Caco-2 (cell line): ENCODE measurements at places on chromosomes 3 and 15. TPM values are rescaled to one million over a fixed set of nuclear protein-coding genes. Genes with fewer than 3 reads are reported as not detected.

DNA sequence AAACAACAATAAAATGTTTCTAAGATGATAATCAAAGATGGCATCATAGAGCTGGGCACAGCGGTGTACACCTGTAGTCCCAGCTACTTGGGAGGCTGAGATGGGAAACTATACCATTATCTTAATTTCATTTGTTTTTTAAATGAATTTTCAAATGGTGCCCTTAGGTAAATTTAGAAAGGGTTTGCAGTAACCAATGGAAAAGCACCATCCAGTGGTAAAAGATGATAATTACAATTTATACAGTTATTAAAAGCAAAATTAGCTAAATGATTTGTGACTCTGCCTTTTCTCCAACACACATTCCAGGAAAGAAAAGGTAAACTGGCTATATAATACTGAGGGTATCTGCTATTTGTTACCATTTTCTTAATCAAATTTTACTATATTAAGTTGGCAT is 14.4 kb upstream of the ANKRD28 start:
- no peak for DNase-seq
- H3K27me3 ChIP-seq: no peaks in the 10 kb centered on the region
- H3K4me3 ChIP-seq: no peak overlapping the region
- H3K36me3 ChIP-seq: no peaks in the 10 kb centered on the region
- no peak overlapping the region for H3K27ac ChIP-seq
- H3K4me1 ChIP-seq: no peaks in the 10 kb centered on the region

DNA sequence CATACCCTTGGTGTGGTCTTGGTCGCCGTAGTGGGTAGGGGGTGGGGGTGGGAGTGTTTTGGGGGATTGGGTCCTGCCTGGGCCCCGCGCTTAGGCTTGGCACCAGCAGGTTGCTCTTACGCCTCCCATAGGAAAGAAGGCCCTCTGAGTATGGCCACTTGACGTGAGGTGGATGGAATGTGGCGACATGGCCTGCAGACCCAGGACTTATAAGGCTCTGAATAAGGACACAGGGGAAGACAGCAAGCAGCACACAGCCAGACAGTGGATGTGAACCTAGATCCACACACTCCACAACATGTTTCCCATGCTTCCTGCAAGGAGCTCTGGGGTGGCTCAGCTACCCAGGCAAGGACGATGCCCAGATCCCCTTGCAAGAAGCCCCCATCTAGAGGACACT is 12.4 kb downstream of the RBPMS2 start:
- H3K27me3 ChIP-seq: no peaks in the 10 kb centered on the region
- H3K4me1 ChIP-seq: no peaks in the 10 kb centered on the region
- H3K27ac ChIP-seq: no peak overlapping the region
- no peak for DNase-seq
- H3K36me3 ChIP-seq: no peaks in the 10 kb centered on the region

GRCh38 chr15:90266485-90266884 is 1.0 kb downstream of the NGRN start:
- H3K4me1 ChIP-seq: peaks cover 11% of the 10 kb centered on the region; the same call in 1 of the 2 replicates
- peak overlapping the region; percentile 64 for H3K4me3 ChIP-seq
- no peak for DNase-seq
- H3K27ac ChIP-seq: peak overlapping the region; percentile 97
- H3K36me3 ChIP-seq: no peaks in the 10 kb centered on the region; the same call in 1 of the 2 replicates

DNA sequence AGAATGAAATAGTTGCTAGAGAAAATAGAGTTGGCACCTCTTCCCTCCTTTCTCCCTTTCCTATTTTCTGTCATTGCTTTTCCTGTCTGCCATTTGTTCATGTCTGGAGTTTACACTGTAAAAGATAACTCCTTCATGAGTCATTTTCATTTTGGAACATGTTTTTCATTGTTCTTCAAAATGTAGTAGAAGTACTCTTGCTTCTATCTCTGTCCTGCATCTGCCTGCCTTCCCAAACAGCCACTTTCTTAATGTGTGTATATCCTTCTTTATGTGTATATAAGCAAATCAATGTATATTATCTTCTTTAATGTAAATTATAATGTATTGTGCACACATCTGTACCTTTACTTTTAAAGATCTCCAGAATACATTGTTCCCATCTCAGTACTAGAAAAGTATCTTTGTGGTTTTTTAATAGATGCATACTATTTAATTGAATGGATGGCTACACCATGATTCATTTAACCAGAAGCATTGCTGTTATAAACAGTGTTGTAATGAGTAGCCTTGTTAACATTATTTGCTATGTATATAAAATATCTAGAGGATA is 41.1 kb downstream of the TSC22D2 start:
- DNase-seq: no peak
- H3K27me3 ChIP-seq: no peaks in the 10 kb centered on the region
- H3K4me1 ChIP-seq: peaks cover 48% of the 10 kb centered on the region
- no peaks in the 10 kb centered on the region for H3K36me3 ChIP-seq

DNA sequence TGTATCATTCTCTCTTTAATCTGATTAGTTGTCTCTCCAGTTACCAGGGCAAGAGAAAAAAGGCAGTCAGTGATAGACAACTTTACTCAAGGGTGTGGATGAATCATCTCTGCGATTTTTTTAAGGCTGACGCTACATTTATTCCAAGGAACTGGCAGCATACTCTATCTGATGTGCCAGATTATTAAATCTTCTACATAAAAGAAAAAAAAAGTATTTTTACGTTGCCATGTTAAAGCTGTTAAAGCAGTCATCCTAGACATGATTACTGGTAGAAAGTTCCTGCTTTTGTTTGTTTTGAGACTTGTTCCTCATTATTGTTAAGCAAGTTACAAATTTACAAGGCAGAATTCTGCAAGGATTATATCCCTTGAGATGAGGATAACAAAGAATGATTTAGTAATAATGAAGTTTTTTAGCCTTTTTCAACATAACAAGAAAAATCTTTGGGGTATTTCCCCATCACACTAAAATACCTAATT is 121.7 kb downstream of the CBLB start:
- no peak overlapping the region for H3K4me3 ChIP-seq
- peaks cover 14% of the 10 kb centered on the region for H3K4me1 ChIP-seq
- no peaks in the 10 kb centered on the region for H3K27me3 ChIP-seq
- H3K27ac ChIP-seq: no peak overlapping the region
- H3K36me3 ChIP-seq: no peaks in the 10 kb centered on the region
- DNase-seq: no peak

- H3K27ac ChIP-seq: no peak overlapping the region
- H3K27me3 ChIP-seq: no peaks in the 10 kb centered on the region
- no peaks in the 10 kb centered on the region for H3K4me1 ChIP-seq
Observed at GRCh38 chr15:45133561-45133920, 3.7 kb downstream of the DUOX1 start.

DNA sequence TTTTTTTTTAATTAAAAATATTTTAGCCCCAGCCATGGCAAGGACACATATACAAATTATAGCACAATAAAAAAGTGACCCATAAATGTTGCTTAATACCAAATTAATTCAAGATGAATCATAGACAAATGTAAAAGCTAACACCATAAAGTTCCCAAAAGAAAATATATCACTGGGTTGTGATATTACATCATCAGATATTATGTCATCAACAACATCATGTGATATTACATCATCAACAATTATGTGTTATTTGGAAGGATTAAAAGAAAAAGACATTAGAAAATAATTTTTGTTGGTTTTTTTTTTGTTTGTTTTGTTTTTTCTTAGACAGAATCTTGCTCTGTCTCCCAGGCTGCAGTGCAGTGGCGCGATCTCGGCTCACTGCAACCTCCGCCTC is 34.5 kb upstream of the ABHD10 start:
- DNase-seq: no peak
- no peaks in the 10 kb centered on the region for H3K27me3 ChIP-seq
- no peaks in the 10 kb centered on the region for H3K36me3 ChIP-seq
- H3K4me3 ChIP-seq: no peak overlapping the region
- no peak overlapping the region for H3K27ac ChIP-seq

GRCh38 chr15:49468481-49468839 is 45.4 kb downstream of the FGF7 start:
- no peaks in the 10 kb centered on the region for H3K36me3 ChIP-seq
- H3K27ac ChIP-seq: no peak overlapping the region
- no peak overlapping the region for H3K4me3 ChIP-seq
- no peak for DNase-seq

GRCh38 chr3:155500194-155500818 is 206.8 kb upstream of the STRIT1 start:
- H3K4me1 ChIP-seq: no peaks in the 10 kb centered on the region
- no peak overlapping the region for H3K4me3 ChIP-seq
- no peak overlapping the region for H3K27ac ChIP-seq
- no peaks in the 10 kb centered on the region for H3K36me3 ChIP-seq
- H3K27me3 ChIP-seq: no peaks in the 10 kb centered on the region

GRCh38 chr3:101195951-101196713 is 124.2 kb downstream of the IMPG2 start:
- no peak overlapping the region for H3K27ac ChIP-seq
- H3K4me3 ChIP-seq: no peak overlapping the region
- peak; percentile 48 for DNase-seq

DNA sequence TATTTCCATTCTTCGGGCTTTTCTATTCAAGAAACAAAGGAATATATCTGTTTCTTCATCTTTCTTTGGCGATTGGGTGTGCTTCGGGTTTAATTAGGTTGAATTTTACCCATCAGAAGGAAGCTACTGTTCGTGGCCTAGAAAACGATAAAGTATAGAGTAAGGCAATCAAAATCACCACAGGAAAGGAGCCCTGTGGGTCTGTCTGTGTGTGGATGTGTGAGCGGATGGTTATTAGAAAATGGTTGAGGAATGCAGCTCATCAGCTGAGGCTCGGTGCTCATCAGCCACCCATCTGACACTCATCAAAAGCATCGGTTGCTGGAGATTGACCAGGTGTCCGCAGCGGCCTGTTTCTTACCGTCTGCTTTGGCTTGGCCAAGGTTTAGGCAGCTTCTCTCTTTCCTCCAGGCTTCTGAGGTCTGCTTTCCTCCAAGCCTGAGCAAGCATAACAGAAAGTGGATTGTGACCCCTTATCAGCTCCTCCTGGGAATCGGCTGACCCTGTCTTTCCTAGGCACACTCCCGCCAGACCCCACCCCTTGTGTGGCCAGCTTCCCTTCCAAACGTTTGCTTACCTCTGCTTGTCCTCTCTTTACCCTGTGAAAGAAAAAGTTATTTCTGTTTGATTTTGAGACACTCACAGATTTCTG is 17.6 kb upstream of the ISLR start:
- H3K4me3 ChIP-seq: no peak overlapping the region
- H3K36me3 ChIP-seq: no peaks in the 10 kb centered on the region
- no peaks in the 10 kb centered on the region for H3K27me3 ChIP-seq
- no peak for DNase-seq

- no peak overlapping the region for H3K4me3 ChIP-seq
- no peaks in the 10 kb centered on the region for H3K4me1 ChIP-seq
- no peaks in the 10 kb centered on the region for H3K27me3 ChIP-seq
- H3K36me3 ChIP-seq: no peaks in the 10 kb centered on the region
- no peak overlapping the region for H3K27ac ChIP-seq
- DNase-seq: peak; percentile 12
Observed at GRCh38 chr3:195240939-195241338, 30.0 kb downstream of the XXYLT1 start.

DNA sequence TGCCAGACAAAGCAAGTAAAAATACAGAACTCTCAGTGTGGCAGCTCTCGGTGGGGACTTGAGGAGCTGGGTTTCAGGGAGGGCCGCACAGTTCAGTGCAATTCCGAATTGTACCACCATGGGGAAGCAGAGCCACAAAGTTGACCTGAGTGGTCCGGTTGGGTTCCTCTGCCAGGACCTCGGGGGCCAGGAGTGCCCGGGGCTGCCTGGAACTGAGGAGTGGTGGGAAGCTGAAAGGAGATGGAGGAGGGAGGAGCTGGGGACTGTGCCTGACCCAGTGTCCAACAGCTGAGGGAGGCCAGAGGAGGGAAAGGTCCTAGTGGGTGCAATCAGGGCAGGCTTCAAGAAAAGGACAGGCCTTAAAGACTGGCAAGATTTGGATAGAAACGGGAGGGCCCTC is 32.2 kb upstream of the TRH start:
- H3K4me3 ChIP-seq: no peak overlapping the region
- no peaks in the 10 kb centered on the region for H3K36me3 ChIP-seq
- peak; percentile 63 for DNase-seq
- H3K27ac ChIP-seq: no peak overlapping the region

DNA sequence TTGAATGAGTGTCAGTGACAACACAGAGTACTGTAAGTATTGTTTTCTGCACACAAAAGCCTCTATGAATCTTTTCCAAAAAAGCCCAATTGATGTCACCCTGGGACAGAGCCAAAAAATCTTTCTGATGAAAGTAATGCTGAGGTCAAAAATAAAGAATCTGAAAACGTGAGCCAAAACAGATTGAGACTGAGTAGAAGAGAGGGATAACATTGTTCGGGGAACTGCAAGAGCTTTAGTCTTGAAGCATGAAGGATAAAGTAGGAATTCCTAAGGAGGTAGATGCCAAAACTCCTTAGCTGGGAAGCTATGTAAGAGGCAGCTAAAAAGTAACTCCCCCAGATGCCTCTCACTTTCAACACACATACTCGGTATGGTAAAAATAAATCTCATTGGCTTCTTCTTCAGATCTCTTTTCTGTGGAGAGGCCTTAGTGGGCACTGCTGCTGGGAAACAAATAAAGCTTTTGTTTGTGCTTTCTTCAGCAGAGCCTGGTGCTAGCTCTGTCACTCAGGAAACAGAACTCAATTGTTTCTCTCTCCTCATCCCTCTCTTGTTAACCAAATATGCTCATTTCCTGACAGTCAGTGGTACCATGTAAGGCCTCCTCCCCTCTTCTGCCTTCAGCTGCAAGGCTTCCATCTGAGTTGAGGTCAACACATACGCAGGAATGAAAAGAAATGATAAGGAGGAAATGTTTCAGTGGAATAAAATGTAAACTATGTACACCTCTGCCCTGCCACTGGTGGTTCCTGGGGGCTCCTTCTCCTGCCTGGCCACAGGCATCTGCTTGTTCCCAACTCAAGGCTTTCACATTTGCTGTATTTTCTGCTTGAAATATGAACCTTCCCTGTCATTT is 58.1 kb downstream of the CD200 start:
- no peaks in the 10 kb centered on the region for H3K36me3 ChIP-seq
- peaks cover 25% of the 10 kb centered on the region for H3K4me1 ChIP-seq
- no peaks in the 10 kb centered on the region for H3K27me3 ChIP-seq
- peak; percentile 38 for DNase-seq

MLF1 gene
- not detected in 2 replicates for total RNA-seq

ISLR2 gene
- total RNA-seq: not detected in 2 replicates

IL5RA gene
- 0.09 and 0.23 TPM in 2 replicates for total RNA-seq

CHRM5 gene
- not detected in 2 replicates for total RNA-seq

CLRN1 gene
- not detected in 2 replicates for total RNA-seq

AADACL2 gene
- total RNA-seq: not detected in 2 replicates

CCNDBP1 gene
- total RNA-seq: 21.7 and 23.1 TPM in 2 replicates

PLIN1 gene
- total RNA-seq: not detected in 2 replicates
